EH (cell line): ENCODE measurements at places on chromosomes 13 and 19.

DNA sequence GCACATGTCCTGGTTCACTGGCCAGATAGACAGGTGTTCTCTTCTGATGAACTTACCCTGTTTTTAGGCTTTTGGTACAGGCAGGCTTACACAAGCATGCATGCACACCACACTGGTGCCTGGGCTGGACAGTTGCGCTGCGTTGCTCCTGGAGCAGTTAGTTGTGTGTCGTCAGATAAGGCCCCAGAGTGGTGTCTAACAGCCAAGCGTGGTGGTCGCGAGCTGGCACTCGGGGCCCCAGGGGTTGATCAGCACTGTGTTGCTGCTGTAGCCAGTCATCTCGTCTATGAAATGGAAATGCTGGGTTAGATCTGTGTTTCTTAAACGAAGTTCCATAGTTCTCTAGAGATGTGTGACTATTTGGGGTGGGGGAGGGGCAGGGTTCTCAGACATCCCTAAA, 24.6 kb upstream of the TEX29 start:
- DNase-seq: no peak

DNA sequence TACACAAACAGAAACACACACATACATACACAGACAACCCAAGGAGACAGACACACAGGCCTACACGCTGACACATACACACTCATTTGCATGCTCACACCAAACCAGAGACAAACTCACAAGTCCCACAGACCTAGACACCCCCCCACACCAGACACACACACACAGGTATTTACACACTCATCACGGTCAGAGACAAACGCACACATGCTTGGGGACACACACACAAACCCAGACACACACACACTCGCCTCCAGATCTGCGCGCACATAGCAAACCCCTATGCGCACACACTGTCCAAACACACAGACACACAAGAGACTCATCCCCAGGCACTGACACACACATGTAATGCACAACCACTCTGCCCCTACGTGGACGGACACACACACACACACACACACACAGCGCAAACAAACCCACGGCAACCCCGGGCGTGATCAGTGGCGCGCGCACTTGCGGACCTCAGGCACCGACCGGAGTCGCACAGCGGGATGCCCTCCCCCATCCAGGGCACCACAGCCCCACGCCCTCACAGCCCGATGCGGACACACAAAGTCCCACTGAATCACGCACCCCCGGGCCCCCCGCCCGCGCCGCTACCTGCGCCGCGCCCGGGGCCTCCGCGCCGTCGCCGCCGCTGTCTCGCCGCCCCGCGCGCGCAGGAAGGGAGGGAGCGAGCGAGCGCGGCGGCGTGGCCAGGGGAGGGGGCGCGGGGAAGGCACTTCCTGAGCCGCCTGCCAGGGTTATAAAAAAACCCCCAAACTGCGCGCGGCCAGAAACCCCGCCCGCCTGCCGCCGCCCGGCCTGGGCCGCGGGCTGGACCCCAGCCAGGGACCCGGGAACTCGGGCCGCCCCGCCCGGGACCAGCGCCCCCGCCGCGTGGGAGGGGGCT, at the start of gene ADAMTS10:
TSS of gene ADAMTS10 (minus strand) at position 675 of the 895 bp plus-strand sequence. CDS start 5,005 bp downstream, outside the sequence.
- DNase-seq: peak; percentile 21

DNA sequence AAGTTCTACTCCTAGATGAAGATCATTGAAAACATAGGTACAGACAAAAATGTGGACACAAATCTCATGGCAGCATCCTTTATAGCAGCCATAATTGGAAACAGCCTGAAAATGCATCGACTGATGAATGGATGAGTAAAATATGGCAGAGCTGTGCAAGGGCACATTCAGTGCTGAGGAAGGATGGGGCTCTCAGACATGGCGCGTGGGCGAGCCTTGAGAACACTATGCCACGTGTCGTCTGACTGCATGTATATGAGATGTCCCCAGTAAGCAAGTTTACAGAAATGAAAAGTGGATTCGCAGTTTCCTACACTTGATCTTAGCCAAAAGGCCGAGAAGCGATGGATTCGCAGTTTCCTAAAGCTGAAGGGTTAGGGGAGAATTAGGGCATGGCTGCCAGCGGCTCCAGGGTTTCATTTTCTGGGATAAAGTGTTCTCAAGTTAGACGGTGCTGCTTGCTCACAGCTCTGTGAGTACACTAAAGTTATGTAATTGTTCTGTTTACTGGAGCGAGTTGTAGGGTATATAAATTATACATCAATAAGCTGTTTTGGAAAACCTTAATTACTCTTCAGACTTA, 78.0 kb downstream of the RAB20 start:
- DNase-seq: no peak

DNA sequence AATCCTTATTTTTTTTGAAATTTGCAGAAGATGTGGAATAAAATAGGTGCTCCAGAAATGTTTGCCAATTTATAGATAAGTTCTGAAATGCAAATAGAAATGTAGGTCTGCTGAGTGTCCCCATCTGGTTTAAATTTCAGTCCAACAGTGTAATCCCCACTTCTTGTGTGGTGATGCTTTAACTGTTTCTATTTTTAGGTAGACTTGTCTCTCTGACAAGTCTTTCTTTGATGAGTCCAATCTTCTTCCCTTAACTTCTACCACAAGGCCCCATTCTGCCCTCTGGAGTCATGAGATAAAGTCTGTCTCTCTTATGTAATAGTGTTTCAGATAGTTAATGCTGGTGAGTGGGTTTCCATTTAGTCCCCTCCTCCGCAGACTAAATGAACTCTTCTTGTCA, 390.4 kb downstream of the RFC3 start:
- DNase-seq: peak; percentile 80

GRCh38 chr13:113195360-113195759, 13.1 kb downstream of the PCID2 start:
- no peak for DNase-seq

GRCh38 chr13:84902243-84902642, 897.0 kb downstream of the SLITRK6 start:
- no peak for DNase-seq

GRCh38 chr13:43251961-43252360, 228.6 kb downstream of the DNAJC15 start:
- DNase-seq: no peak

DNA sequence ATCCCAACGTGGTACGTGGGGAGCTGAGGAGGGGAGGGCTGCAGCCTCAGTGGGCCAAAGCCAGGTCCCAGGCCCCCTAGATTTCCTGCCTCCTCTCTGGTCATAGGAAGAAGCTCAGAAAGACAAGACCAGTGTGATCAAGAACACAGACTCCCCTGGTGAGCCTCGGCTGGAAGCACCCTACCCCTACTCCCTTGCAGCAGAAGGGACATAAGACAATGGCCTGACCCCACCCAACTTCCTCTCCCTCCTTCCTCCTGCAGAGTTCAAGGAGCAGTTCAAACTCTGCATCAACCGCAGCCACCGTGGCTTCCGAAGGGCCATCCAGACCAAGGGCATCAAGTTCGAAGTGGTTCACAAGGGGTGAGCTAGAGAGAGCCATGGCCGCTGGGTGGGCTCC, 11.5 kb downstream of the PODNL1 start:
- no peak for DNase-seq

- DNase-seq: no peak
These were observed 3.8 kb downstream of the PRTN3 start for GRCh38 chr19:844546-844971.

DNA sequence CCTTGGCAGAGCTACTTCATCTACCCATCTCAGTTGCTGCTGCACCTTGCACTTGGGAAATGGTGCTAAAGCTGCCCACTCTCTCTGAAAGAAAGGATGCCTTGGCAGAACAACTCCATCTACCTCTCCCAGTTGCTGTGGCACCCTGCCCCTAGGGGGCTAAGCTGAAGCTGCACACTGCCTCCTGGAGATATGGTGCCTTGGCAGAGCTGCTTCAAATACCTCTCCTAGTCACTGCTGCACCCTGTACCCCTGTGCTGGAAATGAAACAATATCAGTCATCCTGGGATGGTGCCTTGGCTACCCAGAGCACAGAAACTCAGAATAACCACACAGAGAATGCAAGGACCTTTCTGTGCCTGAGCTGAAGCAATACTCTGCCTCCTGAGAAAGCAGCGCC, 615.8 kb downstream of the DIAPH3 start:
- no peak for DNase-seq

- DNase-seq: no peak
These were observed 133.8 kb downstream of the CRYL1 start for GRCh38 chr13:20391597-20392452.

DNA sequence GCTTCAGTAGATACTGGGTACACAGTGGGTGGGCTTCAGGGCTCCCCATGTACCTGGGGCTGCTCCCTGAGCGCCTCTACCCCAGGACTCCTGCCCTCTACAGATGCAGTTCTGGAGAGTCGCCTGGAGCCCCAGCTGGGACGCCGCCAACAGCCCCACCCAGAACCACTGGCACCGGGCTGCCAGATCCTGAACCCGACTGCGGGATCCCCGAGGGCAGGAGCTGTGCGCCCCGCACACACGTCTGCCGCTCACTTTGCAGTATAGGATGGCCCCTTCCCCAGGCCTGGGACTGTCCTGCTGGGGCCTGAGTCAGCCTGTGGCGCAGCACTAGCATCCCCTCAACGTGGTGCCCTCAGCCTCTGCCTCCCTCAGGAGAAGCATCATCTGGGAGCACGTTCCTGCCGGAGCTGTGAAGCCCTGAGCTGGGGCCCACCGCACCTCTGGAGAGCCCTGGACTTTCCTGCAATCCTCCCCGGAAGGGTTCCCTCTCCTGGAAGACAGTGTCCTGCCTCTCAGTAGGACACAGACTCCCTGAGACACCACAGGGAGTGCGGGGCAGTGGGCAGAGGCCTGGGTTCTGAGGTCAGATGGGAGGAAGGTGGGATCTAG, 3.7 kb downstream of the REXO1 start:
- no peak for DNase-seq

DNA sequence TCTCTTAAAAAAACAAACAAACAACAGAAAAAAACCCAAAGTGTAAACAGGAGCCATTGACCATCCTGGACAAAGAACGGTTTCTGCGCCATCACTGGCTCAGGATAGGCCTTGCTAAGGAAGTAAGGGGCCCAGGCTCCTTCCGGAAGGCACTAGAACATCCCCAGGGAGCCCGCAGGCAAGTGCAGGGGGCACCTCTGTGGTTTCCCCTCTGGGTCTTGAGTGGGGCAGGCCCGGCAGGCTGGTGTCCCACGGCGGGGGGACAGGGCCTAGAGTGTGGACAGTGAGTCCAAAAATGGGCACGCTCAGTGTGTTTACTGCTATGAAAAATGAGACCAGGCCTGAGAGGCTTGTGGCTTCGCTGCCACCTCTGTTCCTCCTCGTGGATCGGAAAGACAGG, 14.8 kb upstream of the RANBP3 start:
- DNase-seq: no peak

- no peak for DNase-seq
These were observed 793.4 kb downstream of the LIG4 start for GRCh38 chr13:107421951-107422350.

- DNase-seq: peak; percentile 87
These were observed 27.3 kb downstream of the RUBCNL start for GRCh38 chr13:46359714-46360113.

GRCh38 chr13:48950501-48950875, 25.2 kb upstream of the FNDC3A start:
- DNase-seq: no peak

- DNase-seq: peak; percentile 56
These were observed 17.5 kb downstream of the MIPEP start for GRCh38 chr13:23871616-23872220.

DNA sequence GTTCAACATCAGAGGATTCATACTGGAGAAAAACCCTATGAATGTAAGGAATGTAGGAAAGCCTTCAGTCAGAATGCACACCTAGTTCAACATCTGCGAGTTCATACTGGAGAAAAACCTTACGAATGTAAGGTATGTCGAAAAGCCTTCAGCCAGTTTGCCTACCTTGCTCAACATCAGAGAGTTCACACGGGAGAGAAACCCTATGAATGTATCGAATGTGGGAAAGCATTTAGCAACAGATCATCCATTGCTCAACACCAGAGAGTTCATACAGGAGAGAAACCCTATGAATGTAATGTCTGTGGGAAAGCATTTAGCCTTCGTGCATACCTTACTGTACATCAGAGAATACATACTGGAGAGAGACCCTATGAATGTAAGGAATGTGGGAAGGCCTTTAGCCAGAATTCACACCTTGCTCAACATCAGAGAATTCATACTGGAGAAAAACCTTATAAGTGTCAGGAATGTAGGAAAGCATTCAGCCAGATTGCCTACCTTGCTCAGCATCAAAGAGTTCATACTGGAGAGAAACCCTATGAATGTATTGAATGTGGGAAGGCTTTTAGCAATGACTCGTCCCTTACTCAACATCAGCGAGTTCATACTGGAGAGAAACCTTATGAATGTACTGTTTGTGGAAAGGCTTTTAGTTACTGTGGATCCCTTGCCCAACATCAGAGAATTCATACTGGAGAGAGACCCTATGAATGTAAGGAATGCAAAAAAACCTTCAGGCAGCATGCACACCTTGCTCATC, 15.4 kb downstream of the ZNF570 start:
- no peak for DNase-seq

DNA sequence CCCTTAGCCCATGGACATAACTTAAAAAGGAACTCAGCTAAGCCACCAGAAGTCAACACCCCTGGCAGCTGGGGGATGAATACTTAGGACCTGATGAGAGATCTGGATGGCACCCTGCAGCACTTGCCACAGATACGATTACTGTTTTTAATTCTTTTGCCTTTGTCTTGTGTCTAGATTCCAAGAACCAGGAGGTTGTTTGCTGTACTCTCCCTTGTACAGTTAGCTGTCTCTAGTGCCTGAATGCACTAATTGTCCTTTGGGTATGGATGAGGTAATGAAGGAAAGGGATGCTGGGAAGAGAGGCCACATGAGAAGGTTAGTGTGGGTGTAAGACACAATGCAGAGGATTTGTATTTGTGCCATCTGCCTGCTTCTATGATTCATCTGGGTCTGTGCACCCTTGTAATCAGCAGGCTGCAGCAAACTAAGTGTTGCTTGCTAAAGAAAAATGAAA, 385.8 kb downstream of the KCNRG start:
- peak; percentile 83 for DNase-seq

GRCh38 chr13:93709506-93710244, 483.1 kb downstream of the GPC6 start:
- DNase-seq: peak; percentile 22

DNA sequence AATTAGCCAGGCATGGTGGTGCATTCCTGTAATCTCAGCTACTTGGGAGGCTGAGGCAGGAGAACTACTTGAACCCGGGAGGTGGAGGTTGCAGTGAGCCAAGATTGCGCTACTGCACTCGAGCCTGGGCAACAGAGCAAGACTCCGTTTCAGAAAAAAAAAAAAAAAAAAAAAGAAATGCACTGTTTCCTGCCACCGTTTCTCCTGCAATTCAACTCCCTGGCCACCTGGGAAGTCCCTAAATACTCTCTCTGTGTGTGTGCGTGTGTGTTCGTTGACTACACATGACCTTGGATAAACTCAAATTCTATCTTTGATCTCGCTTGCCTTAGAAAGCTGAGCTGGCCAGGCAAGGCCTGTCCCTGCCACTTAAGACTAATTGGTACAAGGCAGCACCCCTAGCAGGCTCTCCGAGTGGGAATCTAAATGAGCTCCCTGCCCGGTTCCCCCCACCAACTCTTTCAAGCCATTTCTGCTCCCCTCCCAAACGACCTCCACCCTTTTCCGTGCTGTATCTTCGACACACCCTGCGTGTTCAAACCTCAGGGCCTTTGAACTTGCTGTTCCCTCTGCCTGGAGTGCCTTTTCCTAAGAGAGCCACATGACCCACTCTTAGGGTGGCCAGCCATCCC, 5.2 kb upstream of the BCAT2 start:
- peak; percentile 29 for DNase-seq

- no peak for DNase-seq
These were observed 418.6 kb downstream of the OXGR1 start for GRCh38 chr13:96575423-96576320.
